ENCODE measurements at places on chromosomes 13 and 19. TPM values are rescaled to one million over a fixed set of nuclear protein-coding genes. Genes with fewer than 3 reads are reported as not detected.

DNA sequence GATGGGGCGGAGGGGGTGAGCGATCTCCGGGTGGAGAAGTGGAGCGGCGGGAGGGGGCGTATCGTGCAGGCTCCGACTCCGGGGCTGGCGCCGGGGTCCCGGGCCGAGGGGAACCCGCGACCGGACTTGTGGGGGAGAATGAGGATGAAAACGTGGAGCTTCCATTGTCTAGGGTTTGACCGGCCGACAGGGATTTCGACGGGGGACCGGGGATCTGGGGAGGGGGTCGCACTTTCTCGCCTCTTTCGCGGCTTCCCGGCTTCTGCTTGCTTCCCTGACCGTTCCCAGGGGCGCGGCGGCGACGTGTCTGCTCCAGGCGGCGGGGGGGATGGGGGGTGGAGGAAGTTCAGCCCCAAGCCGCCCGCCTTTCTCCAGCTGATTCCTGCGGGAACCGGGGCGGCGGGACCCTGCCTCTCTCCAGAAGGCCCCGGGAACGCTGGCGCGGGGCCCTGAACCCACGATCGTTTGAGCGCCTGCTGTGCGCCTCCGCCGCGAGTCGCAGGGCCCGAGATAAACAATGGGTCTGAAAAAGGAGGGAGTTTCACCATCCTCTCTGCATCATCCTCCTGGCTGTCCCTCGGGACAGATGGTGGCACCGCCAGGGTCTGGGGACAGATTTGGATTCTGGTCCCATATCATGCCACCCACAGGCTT, 790 bp downstream of the TPM4 start:
- DNase-seq: peak; percentile 68
- H3K36me3 ChIP-seq: peaks cover 12% of the 10 kb centered on the region
- peak overlapping the region; percentile 90 for H3K4me3 ChIP-seq
- no peaks in the 10 kb centered on the region for H3K27me3 ChIP-seq

DNA sequence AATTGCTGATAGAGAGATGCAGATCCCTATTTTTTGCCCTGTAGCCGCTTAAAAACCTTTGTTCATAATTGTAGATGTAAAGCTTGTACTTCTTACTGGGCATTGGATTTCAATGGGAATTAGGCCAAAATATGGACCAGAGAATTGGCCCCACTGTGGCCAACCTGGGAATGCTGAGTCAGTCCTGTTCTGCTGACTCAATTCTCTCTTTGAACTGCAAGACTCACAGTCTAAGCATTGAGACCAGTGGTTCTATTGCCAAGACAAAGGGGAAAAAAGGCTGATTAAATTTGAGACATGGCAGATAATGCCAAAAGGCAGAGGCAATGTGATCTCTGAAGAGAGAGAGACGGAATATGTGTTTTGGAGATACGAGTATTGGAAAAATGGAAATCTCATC, 72.5 kb upstream of the UBL3 start:
- no peaks in the 10 kb centered on the region for H3K36me3 ChIP-seq
- no peak overlapping the region for H3K4me3 ChIP-seq

- no peak overlapping the region for H3K4me3 ChIP-seq
- no peak overlapping the region for H3K27ac ChIP-seq
- peaks cover 11% of the 10 kb centered on the region for H3K4me1 ChIP-seq
- H3K36me3 ChIP-seq: no peaks in the 10 kb centered on the region
Measured at GRCh38 chr13:90105276-90105675, 1242.2 kb upstream of the MIR17HG start.

DNA sequence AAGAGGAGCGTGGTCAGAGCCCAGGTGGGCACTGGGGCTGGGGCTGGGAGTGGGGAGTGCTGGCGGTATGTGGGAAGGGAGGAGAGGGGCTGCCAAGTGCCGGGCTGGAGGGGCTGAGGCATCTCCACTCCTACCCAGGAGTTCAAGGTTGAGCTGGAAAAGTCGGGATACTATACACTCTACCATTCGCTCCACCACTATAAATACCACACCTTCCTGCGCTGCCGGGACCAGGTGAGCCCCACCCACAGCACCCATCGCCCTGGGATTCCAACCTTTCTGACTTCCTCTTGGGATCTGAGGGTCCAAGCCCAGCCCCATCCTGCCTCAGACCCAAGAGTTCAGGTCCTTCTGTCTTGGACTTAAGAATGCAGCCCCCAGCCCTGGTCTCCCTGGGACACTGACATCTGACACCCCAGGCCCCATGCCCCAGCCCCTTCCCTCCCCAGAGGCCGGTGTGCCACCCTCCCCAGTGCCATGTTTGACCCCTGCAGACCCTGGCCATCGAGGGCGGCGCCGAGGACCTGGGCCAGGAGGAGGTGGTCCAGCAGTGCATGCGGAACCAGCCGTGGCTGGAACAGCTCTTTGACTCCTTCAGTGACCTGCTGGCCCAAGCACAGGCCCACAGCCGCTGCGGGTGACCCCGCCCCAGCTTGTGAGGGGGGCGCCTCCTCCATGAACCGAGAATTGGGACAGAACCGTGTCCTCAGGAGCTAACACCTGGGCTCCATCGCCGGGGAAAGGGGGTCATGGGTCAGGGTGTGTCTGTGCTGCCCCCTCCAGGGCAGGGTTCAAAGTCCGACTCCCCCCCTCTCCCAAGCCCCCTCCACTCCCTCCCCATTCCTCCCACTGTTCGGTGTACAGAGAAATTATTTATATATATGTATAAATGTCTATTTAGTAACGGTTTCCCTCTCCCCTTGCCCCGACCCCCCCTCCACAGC, 14.7 kb downstream of the RRAS start:
- no peak overlapping the region for H3K4me3 ChIP-seq
- H3K36me3 ChIP-seq: peaks cover 8% of the 10 kb centered on the region
- H3K27ac ChIP-seq: no peak overlapping the region
- no peaks in the 10 kb centered on the region for H3K4me1 ChIP-seq

- peak overlapping the region; percentile 59 for H3K4me3 ChIP-seq
- no peaks in the 10 kb centered on the region for H3K36me3 ChIP-seq
- peaks cover 19% of the 10 kb centered on the region for H3K4me1 ChIP-seq
- H3K27me3 ChIP-seq: peaks cover 15% of the 10 kb centered on the region
- DNase-seq: peak; percentile 100
- no peak overlapping the region for H3K27ac ChIP-seq
Measured at GRCh38 chr19:45499196-45500180, 1.2 kb downstream of the PPM1N start.

DNA sequence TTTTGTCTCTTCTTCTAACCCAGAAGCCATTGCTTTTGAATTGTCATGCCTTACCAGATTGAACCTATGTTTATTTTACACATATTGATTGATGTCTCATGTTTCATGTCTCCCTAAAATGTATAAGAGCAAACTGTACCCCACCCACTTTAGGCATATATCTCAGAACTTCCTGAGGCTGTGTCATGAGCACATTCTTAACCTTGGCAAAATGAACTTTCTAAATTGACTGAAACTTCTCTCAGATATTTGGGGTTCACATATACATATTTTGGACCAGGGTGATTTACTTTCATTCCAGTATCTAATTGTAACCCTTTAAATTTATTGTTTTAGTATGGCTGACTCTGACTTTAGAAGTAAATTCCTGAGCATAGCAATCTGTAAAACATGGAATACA, 723.9 kb upstream of the PCDH20 start:
- no peak for DNase-seq
- H3K36me3 ChIP-seq: no peaks in the 10 kb centered on the region
- no peaks in the 10 kb centered on the region for H3K4me1 ChIP-seq
- H3K27ac ChIP-seq: no peak overlapping the region
- H3K4me3 ChIP-seq: no peak overlapping the region
- H3K27me3 ChIP-seq: no peaks in the 10 kb centered on the region

GRCh38 chr13:107572156-107572555, 643.2 kb downstream of the LIG4 start:
- no peaks in the 10 kb centered on the region for H3K36me3 ChIP-seq
- peaks cover 25% of the 10 kb centered on the region for H3K27me3 ChIP-seq
- no peak overlapping the region for H3K4me3 ChIP-seq
- DNase-seq: no peak
- H3K27ac ChIP-seq: no peak overlapping the region

Gene SLC6A16
- polyA plus RNA-seq: 1.8 TPM
